Mucosa of descending colon (tissue), 3 donors: ENCODE measurements at places on chromosomes 7 and 10.

DNA sequence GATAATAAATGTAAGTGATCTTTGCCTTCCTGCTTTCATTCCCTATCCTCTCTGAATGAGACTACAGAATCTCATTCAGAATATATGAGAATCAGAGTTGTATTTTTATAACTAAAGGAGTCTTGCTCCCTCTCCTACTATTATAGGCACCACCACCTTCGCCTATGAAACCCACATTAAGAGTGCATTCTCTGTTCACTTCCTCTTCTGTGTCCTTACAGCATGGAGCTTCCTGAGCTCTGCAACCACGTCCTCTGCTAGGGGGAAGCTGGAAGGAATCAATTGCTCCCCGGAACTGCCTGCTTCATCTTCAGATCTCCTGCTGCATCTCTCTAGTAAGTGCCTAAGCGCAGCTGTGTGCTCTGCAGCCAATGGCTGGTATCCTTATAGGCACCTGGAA lies 820.7 kb downstream of the GRID1 start:
- DNase-seq, result no peak

- DNase-seq, result no peak
Observed at GRCh38 chr10:70060389-70060788, 7.7 kb downstream of the MACROH2A2 start.

- no peak for DNase-seq
Observed at GRCh38 chr7:98868450-98868849, 1.4 kb downstream of the TMEM130 start.

GRCh38 chr10:97144297-97144696 lies 41.5 kb downstream of the SLIT1 start:
- no peak for DNase-seq

DNA sequence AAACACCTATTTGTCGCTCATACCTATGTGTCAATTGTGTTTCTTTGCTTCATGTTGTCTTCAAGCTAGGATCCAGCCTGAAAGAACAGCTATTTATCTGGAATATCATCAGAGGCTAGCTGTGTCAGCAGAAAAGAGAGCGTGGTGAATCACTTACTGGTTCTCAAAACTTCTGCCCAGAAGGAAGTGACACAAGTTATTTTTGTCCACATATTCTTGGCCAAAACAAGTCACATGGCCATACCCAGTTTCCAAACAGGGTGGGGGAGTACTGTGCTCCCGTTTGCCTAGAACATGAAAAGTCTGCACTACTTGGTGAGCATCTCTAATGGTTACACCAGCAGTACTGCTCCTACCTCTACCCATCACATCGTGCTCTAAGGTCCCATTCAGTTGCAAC lies 160.9 kb upstream of the CSTF2T start:
- DNase-seq, result no peak

DNA sequence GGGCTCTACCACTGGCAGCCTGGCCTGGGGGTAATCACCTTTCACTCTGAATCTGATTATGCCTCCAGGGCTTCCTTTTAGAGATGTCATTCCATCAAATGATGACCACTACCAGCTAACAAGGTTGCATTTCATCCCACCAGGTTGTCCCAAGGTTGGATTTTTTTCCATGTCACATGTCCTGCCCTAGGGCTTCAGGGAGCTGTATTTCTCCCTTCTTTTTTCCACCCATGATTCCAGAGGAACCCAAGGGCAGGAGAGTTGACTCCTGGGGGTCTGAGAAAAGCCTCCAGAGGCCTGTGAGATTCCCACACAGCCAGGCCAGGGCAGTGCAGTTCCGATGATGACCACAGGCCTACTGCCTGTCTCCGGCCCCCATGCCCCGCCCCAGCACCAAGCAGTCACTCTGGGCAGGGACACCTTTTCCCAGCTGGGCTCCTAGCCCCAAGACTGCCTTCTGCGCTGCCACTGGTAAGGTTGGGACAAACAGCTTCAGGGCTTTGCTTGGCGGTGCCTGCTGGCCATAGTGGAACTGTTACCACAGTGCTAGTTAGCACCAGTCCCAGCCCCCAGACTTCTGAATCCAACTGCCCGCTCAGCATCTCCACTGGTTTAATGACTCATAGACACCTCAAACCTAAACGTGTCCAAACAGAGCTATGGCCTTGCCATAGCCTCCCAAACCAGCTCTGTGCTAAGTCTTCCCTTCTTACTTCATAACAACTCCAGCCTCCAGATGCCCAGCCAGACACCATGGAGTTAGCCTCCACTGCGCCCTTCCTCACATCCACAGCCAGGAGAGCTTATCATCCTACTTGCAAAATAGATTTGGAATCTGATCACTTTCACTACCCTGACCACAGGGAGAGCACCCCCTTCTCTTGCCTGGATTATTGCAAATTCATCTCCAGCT lies 133.7 kb downstream of the ARHGAP22 start:
- DNase-seq, result no peak

DNA sequence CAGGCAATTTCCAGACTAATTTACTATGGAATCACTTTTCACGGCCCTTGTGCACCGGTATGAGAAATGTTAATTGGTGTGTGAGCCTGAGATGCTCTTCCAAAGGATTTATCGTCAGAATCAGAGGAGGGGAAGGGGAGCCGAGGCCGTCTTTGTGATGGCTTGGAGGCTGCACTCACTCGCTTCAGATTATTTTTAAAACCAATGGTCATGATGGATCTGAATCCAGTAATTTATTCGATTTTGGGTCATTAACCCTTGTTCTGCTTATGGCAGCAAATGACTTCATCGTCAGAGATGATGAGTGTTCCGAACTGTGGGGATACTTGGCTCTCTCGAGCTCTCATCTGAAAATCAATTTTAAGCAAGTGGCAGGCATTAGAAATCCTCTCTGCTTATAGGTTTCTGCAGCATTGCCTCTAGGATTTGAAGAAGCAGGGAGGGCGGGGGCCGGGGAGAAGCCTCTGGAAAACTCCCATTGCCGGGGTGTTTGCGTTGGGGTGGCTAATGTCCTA lies 576.3 kb downstream of the LRMDA start:
- DNase-seq, result no peak

- no peak for DNase-seq
Observed at GRCh38 chr10:97406064-97406463, 4.9 kb upstream of the RRP12 start.

- DNase-seq, result no peak
Observed at GRCh38 chr7:151829707-151830106, 47.2 kb downstream of the PRKAG2 start.

DNA sequence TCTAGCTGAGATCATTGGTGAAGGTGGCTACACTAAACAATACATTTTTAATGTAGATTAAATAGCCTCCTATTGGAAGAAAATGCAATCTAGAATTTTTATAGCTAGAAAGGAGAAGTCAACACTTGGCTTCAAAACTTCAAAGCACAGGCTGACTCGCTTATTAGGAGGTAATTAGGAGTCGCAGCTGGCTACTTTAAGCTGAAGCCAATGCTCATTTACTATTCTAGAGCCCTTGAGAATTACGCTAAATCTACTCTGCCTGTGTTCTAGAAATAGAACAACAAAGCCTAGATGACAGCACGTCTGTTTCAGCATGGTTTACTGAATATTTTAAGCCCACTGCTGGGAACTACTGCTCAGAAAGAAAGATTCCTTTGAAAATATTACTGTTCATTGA lies 101.6 kb upstream of the EEPD1 start:
- no peak for DNase-seq

GRCh38 chr10:11813855-11814567 lies 9.1 kb upstream of the PROSER2 start:
- no peak for DNase-seq

DNA sequence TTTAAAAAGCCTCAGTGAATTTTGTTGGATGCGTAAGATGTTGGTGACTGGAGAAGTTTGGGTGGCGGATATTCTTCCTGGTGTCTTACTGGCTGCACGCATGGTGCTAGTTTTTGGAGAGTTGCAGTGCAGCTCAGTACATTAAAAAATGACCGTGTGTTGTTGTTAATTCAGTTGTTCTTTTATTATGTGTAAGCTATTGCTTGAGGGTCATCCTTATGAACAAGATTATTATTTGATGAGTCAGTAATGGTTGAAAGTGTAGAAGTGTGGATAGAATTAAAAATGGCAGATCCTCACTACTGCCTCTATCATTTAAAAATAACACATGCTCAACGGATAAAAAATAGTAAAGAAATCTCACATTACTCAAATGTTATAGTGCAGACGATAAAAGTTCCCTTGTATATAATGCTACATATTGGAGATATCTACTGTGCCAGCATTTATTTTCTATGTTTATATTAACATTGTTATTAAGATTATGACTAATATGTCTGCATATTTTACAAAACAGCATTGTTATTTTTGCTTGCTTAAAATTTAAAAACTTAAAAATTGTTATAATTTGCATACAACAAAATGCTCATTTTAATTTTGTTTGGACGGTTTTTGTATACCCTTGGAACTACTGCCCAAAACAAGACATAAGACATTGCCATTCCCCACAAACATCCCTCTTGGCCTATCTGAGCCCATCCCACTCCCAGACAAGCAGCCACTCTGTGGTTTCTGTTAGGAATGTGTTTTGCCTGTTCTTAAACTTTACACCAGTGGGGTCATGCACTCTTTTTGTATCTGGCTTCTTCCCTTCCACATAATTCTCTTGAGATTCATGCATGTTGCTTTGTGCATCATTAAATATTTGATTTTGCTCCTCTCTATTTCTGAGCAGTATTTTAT lies 142.0 kb downstream of the DOCK1 start:
- no peak for DNase-seq

- DNase-seq, result no peak
Observed at GRCh38 chr10:77422491-77423338, 214.9 kb downstream of the KCNMA1 start.
